Right atrium auricular region (tissue), 2 donors: ENCODE measurements at places on chromosomes 11 and 22. TPM values are rescaled to one million over a fixed set of nuclear protein-coding genes. Genes with fewer than 3 reads are reported as not detected.

DNA sequence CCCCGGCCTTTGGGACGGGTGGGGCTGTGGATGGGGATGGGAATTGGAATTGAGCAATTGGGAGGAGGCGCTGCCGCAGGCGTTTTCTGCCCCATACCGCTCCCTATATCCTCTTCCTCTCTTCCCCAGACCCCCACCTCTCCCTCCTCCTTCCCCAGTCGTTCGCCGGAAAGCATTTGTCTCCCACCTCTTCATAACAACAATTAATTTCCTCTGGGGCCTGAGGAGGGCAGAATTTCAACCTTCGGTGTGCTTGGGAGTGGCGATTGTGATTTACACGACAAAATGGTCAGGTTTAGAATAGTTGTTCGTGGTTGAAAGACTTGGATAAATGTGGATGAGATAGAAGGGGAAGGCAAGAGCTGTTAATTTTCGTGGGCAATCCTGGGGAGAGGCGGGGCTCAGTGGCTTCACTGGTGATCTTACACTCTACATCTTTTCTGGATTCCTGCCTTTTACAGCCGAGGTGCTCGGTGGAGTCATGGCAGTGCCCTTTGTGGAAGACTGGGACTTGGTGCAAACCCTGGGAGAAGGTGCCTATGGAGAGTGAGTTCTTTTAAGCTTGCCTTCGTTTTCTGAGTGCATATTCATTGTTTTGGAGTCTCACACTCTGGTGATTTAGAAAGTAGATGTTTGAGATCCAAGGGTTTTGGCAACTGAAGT is 1.5 kb downstream of the CHEK1 start:
- DNase-seq: no peak
- peak overlapping the region; percentile 92 for H3K27ac ChIP-seq
- peaks cover 18% of the 10 kb centered on the region for H3K4me1 ChIP-seq

- DNase-seq: no peak
- no peaks in the 10 kb centered on the region for H3K36me3 ChIP-seq
- H3K4me3 ChIP-seq: no peak overlapping the region
- H3K4me1 ChIP-seq: no peaks in the 10 kb centered on the region
Observed at GRCh38 chr11:37755521-37755920, 1157.5 kb upstream of the RAG2 start.

- H3K4me3 ChIP-seq: no peak overlapping the region
- DNase-seq: no peak
- no peaks in the 10 kb centered on the region for H3K36me3 ChIP-seq
- no peaks in the 10 kb centered on the region for H3K4me1 ChIP-seq
- peak overlapping the region; percentile 67 for H3K27ac ChIP-seq
- no peaks in the 10 kb centered on the region for H3K27me3 ChIP-seq
Observed at GRCh38 chr11:3810446-3810845, 2.1 kb downstream of the PGAP2 start.

- peaks cover 7% of the 10 kb centered on the region for H3K36me3 ChIP-seq
- H3K27ac ChIP-seq: no peak overlapping the region
- H3K4me3 ChIP-seq: no peak overlapping the region
- H3K27me3 ChIP-seq: no peaks in the 10 kb centered on the region
- DNase-seq: no peak
Observed at GRCh38 chr11:3092603-3093141, 35.4 kb upstream of the CARS1 start.

- H3K36me3 ChIP-seq: no peaks in the 10 kb centered on the region
- no peaks in the 10 kb centered on the region for H3K27me3 ChIP-seq
- no peak overlapping the region for H3K27ac ChIP-seq
- H3K4me1 ChIP-seq: peaks cover 11% of the 10 kb centered on the region
- no peak for DNase-seq
Observed at GRCh38 chr11:131746201-131746600, 375.8 kb downstream of the NTM start.

DNA sequence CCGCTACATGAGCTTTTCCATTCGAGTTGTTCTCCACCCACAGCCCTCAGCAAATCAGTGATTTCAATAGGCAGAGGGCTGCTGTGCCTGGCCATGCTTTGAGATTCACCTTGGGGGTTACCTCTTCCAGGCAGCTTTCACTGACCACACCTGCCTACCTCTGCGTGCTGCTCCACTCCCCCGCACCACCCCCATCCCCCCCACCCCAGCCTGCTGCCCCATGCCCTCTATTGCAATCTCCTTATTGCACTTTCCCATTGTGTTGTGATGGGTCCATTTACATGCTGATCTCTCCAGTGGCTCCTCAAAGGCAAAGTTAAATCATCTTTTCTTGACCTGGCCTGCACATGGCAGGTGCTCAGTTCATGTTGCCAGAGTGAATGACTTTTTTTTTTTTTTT is 18.0 kb upstream of the POLA2 start:
- no peaks in the 10 kb centered on the region for H3K36me3 ChIP-seq
- no peak overlapping the region for H3K4me3 ChIP-seq
- DNase-seq: no peak
- no peak overlapping the region for H3K27ac ChIP-seq

- no peaks in the 10 kb centered on the region for H3K36me3 ChIP-seq
- peaks cover 24% of the 10 kb centered on the region for H3K4me1 ChIP-seq
- H3K4me3 ChIP-seq: no peak overlapping the region
- no peak overlapping the region for H3K27ac ChIP-seq
- peaks cover 6% of the 10 kb centered on the region for H3K27me3 ChIP-seq
- no peak for DNase-seq
Observed at GRCh38 chr11:65787649-65788622, 1.1 kb downstream of the OVOL1 start.

- H3K27ac ChIP-seq: no peak overlapping the region
- no peaks in the 10 kb centered on the region for H3K27me3 ChIP-seq
- no peak for DNase-seq
- H3K4me1 ChIP-seq: no peaks in the 10 kb centered on the region
- H3K36me3 ChIP-seq: no peaks in the 10 kb centered on the region
- no peak overlapping the region for H3K4me3 ChIP-seq
Observed at GRCh38 chr11:78869293-78869692, 294.6 kb upstream of the NARS2 start.

DNA sequence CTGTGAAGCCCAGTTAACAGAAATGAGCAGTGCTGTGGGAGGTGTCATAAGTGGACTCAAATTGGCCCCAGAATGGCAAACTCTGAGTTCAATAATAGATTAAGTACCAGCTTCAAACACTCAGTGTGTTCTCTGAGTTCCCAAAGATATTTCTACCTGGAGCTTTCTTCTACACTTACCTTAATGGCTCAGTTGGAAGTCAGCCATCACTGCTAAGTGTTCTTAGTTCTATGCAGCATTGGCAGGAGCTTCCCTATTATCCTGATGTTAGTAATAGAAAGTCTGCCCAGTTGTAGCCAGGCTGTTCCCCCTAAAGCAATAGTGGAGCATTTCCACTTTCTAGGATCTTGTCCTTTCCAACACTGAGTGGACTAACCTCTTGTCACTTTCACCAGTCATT is 9.7 kb upstream of the PIK3IP1 start:
- H3K4me1 ChIP-seq: no peaks in the 10 kb centered on the region
- no peak overlapping the region for H3K4me3 ChIP-seq
- no peak for DNase-seq
- no peak overlapping the region for H3K27ac ChIP-seq

GRCh38 chr11:27148506-27148905 is 107.9 kb downstream of the BBOX1 start:
- H3K4me3 ChIP-seq: no peak overlapping the region
- H3K27me3 ChIP-seq: no peaks in the 10 kb centered on the region
- DNase-seq: no peak
- no peaks in the 10 kb centered on the region for H3K4me1 ChIP-seq

GRCh38 chr11:95066716-95067038 is at the start of gene SRSF8:
Gene SRSF8 (plus strand): TSS chr11:95066919. CDS start chr11:95067227, 308 bp downstream.
- H3K27me3 ChIP-seq: no peaks in the 10 kb centered on the region
- no peaks in the 10 kb centered on the region for H3K36me3 ChIP-seq
- H3K4me3 ChIP-seq: peak within 1 kb of the TSS; percentile 87
- no peak for DNase-seq

The CPT1B gene
- total RNA-seq: 184 TPM

- no peak overlapping the region for H3K27ac ChIP-seq
- DNase-seq: no peak
- H3K4me1 ChIP-seq: peaks cover 24% of the 10 kb centered on the region
- H3K4me3 ChIP-seq: no peak overlapping the region
- H3K36me3 ChIP-seq: peaks cover 85% of the 10 kb centered on the region
Observed at GRCh38 chr11:72230764-72231365, 6.3 kb downstream of the INPPL1 start.

- H3K36me3 ChIP-seq: peaks cover 84% of the 10 kb centered on the region
- H3K4me3 ChIP-seq: no peak overlapping the region
- H3K4me1 ChIP-seq: no peaks in the 10 kb centered on the region
Observed at GRCh38 chr11:57414612-57415212, 12.2 kb downstream of the SLC43A3 start.

DNA sequence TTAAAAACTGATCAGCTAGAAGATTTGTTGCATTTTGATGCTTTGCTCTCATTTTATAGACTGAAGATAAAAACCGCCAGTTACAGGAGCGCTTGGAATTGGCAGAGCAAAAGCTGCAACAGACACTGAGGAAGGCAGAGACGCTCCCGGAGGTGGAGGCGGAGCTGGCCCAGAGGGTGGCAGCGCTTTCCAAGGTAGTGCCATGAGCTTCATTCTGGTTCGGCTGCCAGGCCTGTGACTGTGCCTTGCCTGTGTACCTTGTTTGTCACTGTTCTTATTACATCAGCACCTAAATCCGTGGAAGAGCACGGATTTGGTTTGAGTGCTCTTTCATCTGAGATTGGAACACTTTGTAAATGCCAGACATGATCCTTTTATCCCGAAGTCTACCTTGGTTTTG is 61.4 kb downstream of the PPFIA1 start:
- no peak overlapping the region for H3K27ac ChIP-seq
- peaks cover 81% of the 10 kb centered on the region for H3K36me3 ChIP-seq
- H3K4me1 ChIP-seq: no peaks in the 10 kb centered on the region
- H3K27me3 ChIP-seq: no peaks in the 10 kb centered on the region

GRCh38 chr11:13962198-13962561 is 343 bp upstream of the SPON1 start:
- H3K27ac ChIP-seq: peak overlapping the region; percentile 64
- H3K27me3 ChIP-seq: peaks cover 9% of the 10 kb centered on the region
- no peak for DNase-seq

GRCh38 chr11:111081021-111081511 is 164.5 kb upstream of the POU2AF2 start:
- no peaks in the 10 kb centered on the region for H3K4me1 ChIP-seq
- H3K4me3 ChIP-seq: no peak overlapping the region
- no peaks in the 10 kb centered on the region for H3K27me3 ChIP-seq
- no peak for DNase-seq

The INS gene
- not detected for total RNA-seq

DNA sequence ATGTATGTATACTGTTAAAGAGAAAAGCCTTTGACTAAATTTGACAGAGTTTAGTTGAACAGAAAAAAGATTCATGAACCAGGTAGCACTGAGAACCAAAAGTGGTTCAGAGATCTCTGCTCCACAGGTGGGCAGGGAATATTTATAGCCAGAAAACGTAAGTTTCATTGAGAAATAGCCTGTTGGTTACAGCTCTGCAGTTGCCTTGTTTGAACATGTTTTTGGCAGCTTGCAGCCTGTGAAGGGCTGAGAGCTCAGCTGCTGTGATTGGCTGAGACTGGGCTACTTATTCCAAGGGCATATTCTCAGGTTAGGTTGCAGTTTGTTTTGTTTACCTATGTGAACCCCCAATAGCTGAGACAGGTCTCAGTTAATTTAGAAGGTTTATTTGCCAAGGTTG is 13.5 kb upstream of the ZNF74 start:
- DNase-seq: no peak
- no peak overlapping the region for H3K27ac ChIP-seq

GRCh38 chr11:76654298-76654851 is 16.2 kb downstream of the LRRC32 start:
- peak overlapping the region; percentile 65 for H3K27ac ChIP-seq
- no peaks in the 10 kb centered on the region for H3K27me3 ChIP-seq
- H3K4me1 ChIP-seq: no peaks in the 10 kb centered on the region

DNA sequence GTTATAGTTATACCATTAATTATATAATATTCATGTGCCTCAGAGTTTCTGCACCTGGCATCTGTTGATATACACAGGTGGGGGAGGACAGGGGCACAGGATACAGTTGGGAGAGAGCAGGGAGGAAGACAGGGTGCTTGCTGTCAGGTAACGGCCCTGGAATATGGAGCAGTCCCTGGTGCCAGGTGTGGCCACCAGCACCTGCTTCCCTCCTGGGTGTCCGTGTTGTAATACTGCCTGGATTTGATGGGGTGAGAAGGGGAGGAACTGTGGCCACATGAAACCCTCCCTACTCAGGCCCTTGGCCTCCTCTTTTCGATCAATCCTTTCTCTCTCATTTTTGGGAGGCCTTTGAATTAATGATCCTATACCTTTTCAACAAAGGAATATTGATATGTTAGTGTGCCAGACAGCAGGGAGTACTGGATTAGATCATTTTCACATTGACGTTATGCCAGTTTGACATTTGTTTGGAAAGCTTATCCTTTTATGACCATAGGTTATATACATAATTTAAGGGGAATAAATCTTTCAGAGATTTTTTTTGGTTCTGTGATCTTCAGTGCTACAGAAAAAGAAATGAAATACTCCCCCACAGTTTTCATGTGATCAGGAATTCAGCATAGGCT is 88.6 kb downstream of the TEAD1 start:
- H3K36me3 ChIP-seq: peaks cover 9% of the 10 kb centered on the region
- no peak for DNase-seq
- no peak overlapping the region for H3K27ac ChIP-seq
- no peak overlapping the region for H3K4me3 ChIP-seq

The SYNGR1 gene
- total RNA-seq: 29.4 TPM

The NTM gene
- total RNA-seq: 44.7 TPM

GRCh38 chr11:17730137-17730536 is 4.4 kb upstream of the KCNC1 start:
- no peaks in the 10 kb centered on the region for H3K27me3 ChIP-seq
- H3K36me3 ChIP-seq: no peaks in the 10 kb centered on the region
- H3K4me3 ChIP-seq: no peak overlapping the region
- DNase-seq: no peak
- H3K4me1 ChIP-seq: no peaks in the 10 kb centered on the region

DNA sequence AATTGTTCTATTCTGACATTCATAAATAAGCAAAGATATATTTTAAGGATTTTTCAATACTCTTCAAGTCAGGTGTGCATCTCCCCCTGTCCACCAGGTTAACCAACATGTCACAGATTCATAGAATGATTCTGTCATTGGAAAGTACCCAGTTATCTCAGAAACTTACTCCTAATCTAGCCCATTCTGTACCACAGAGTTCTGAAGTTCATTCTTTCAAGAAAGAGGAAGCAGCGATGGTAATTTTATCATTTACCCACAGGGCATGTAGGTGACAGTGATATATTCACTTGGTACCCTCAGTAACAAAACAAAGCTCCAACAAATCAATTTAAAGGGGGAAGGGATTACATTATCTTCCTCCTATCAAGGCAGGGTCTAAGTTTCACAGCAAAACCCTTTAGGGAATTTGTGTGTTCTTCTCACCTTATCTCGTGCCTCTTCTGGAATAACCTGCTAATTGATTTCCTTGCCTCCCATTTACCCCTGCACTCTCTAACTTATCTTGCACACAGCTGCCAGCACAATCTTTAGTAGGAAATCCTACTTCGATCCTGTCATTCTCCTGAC is 19.0 kb upstream of the MPPED2 start:
- no peaks in the 10 kb centered on the region for H3K36me3 ChIP-seq
- no peak overlapping the region for H3K4me3 ChIP-seq
- DNase-seq: no peak
- H3K27me3 ChIP-seq: no peaks in the 10 kb centered on the region

- H3K36me3 ChIP-seq: no peaks in the 10 kb centered on the region
- H3K4me1 ChIP-seq: peaks cover 10% of the 10 kb centered on the region
- no peaks in the 10 kb centered on the region for H3K27me3 ChIP-seq
- no peak overlapping the region for H3K4me3 ChIP-seq
Observed at GRCh38 chr11:62974848-62975522, 9.8 kb downstream of the SLC22A6 start.

The TNNT3 gene
- 12.8 TPM for total RNA-seq
